Cardiac muscle cell (in vitro differentiated cells and primary cell): ENCODE measurements at places on chromosomes 2 and 18. TPM values are rescaled to one million over a fixed set of nuclear protein-coding genes. Genes with fewer than 3 reads are reported as not detected.

Gene MYO5B
- total RNA-seq: 6.4 and 16.7 TPM in 2 replicates

Gene EPHA4
- 58.0 and 70.2 TPM in 2 replicates for total RNA-seq

Gene ONECUT2
- 0.03 and 0.04 TPM in 2 replicates for total RNA-seq

DNA sequence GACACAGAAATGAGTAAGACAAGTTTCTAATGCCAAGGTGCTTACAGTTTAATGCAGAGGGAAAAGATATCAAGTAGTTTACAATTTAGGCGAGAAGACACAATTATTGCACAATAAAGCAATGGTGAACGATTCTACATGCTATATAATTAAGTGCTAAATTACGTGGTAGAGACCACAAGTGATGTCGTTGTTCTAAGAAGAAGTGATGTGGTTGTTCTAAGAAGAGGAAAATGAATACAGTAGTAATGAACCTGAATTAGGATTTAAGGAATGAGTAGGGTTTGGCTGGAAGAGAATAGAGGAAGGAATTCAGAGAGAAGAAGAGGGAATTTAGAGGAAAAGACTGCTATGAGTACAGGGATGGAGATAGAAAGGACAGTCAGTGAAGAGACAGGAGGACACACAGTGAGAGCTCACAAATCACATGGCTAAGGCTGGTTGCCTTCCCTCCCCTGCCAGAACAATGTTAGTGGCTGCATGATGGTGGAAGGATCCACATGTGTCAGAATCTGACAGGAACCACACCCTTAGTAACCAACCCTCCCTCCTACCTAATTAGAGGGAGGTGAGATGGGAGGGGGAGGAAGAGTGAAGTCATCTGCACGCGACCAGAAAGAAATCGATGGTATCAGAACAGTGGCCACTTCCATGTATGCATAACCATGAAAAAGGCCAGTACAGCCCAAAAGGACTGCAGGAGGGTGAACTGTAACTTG, 44.7 kb downstream of the M1AP start:
- peaks cover 45% of the 10 kb centered on the region for H3K27me3 ChIP-seq
- H3K27ac ChIP-seq: no peak overlapping the region
- H3K36me3 ChIP-seq: no peaks in the 10 kb centered on the region
- DNase-seq: no peak
- no peak overlapping the region for H3K4me3 ChIP-seq
- no peaks in the 10 kb centered on the region for H3K4me1 ChIP-seq

DNA sequence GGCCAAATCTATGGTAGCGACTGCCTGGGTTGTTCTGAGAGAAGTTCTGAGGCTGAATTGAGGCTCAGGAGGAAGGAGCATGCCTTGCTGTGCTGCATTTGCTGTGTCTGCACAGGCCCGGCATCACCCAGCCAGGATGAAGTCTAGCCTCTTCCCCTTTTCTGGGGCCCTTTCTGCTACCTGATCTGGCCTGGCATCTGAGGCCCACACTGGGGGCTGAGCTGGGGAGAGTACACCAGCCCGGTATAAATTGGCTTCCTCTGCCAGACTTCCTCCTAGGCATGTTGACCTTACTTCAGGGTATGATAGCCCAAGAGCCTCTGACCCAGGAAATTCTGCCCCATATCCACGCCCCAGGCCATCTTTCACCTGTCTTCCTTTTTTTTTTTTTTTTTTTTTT, 30.0 kb downstream of the MRPL35 start:
- H3K27ac ChIP-seq: no peak overlapping the region
- no peak overlapping the region for H3K4me3 ChIP-seq
- no peaks in the 10 kb centered on the region for H3K36me3 ChIP-seq

GRCh38 chr18:65206551-65207260, 544.1 kb upstream of the CDH7 start:
- H3K36me3 ChIP-seq: no peaks in the 10 kb centered on the region
- peak; percentile 46 for DNase-seq
- no peaks in the 10 kb centered on the region for H3K27me3 ChIP-seq
- H3K4me3 ChIP-seq: no peak overlapping the region

GRCh38 chr2:5926871-5927512, 234.8 kb downstream of the SOX11 start:
- H3K4me3 ChIP-seq: no peak overlapping the region
- no peaks in the 10 kb centered on the region for H3K4me1 ChIP-seq

- H3K4me1 ChIP-seq: no peaks in the 10 kb centered on the region
- H3K4me3 ChIP-seq: no peak overlapping the region
- DNase-seq: no peak
- H3K27me3 ChIP-seq: no peaks in the 10 kb centered on the region
- no peak overlapping the region for H3K27ac ChIP-seq
Measured at GRCh38 chr18:8722946-8723820, 17.8 kb downstream of the MTCL1 start.

- no peak overlapping the region for H3K4me3 ChIP-seq
- no peak for DNase-seq
Measured at GRCh38 chr18:8673256-8674209, 31.8 kb upstream of the MTCL1 start.

- H3K4me1 ChIP-seq: peaks cover 7% of the 10 kb centered on the region
- H3K27ac ChIP-seq: no peak overlapping the region
- no peaks in the 10 kb centered on the region for H3K27me3 ChIP-seq
- no peak for DNase-seq
Measured at GRCh38 chr2:154537024-154537423, 161.5 kb upstream of the KCNJ3 start.

GRCh38 chr2:54630858-54631497, 92.5 kb upstream of the EML6 start:
- peaks cover 78% of the 10 kb centered on the region for H3K36me3 ChIP-seq

DNA sequence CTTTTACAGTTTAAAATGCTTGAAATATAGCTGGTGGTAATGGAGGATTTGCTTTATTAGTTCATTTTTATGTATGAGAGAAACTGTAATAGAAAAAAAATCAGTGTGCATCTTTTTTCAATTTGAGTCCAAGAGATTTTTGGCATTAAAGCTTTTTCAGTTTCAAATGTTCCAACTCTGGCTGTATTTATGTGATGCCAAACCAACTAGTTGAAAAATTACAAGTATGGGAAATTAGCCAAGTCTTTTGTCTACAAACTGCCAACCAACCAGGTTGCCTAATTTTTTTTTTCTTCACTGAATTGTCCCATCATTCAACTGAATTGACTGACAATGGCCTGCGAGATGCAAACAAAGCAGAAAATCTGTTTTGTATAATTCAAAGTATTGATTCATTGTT, 95.7 kb downstream of the ICOS start:
- H3K27ac ChIP-seq: no peak overlapping the region
- no peaks in the 10 kb centered on the region for H3K36me3 ChIP-seq
- DNase-seq: no peak
- no peaks in the 10 kb centered on the region for H3K4me1 ChIP-seq

Gene HRH4
- 0.14 and 0.15 TPM in 2 replicates for total RNA-seq

Gene ATP5MC3
- total RNA-seq: 300 and 457 TPM in 2 replicates

Gene PLEKHB2
- total RNA-seq: 36.6 and 49.0 TPM in 2 replicates

- DNase-seq: peak; percentile 94
- no peak overlapping the region for H3K4me3 ChIP-seq
- no peak overlapping the region for H3K27ac ChIP-seq
- no peaks in the 10 kb centered on the region for H3K27me3 ChIP-seq
Measured at GRCh38 chr2:218733171-218734021, 22.8 kb downstream of the TTLL4 start.

Gene FZD7
- 21.4 and 21.8 TPM in 2 replicates for total RNA-seq

GRCh38 chr2:105557021-105557920, 158.4 kb upstream of the FHL2 start:
- H3K36me3 ChIP-seq: no peaks in the 10 kb centered on the region
- peak; percentile 45 for DNase-seq
- no peaks in the 10 kb centered on the region for H3K4me1 ChIP-seq

DNA sequence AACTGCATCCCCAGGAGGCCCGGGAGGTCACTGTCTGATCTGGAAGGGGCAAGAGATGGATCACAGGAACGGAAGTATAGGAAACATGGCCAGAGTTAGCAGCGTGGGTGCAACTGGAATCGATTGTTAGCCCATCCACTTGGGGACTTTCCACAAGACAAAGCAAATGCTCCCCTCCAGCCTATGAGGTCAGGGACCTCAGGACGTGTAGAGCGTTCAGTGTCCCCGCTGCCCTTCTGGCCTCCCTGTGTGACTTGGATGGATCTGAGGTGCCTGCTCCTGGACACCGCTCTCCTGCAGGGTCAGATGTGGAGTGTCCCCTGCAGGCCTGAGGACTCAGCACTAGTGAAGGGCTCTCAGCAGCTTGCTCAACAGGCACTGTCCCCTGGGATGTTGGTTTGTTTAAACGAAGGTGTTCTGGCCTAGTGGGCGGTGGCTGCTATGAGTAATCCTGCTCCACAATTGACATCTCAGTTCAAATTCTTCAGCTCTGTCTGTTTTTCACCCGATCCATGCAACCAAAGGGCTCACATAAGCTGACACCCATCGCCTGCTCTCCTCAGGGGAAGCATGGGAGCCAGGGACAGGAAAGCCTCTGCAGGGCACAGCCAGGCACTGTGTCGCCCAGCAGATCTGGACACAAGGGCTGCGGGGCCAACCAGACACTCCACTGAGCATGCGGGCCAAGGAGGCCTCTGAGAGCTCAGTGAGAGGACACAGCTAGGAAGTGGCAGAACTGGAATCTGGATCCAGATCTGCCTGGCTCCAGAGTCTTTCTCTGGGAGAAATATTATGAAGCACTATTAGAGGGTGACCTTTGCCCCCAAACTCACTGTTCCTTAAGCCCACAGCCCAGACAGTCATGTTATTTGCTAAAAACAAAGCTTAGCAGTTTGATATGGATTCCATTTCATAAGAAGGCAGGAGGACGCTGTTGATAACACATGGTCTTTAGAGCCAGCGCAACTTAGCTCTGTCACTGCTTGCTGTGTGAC, 78.5 kb downstream of the RHOB start:
- H3K27me3 ChIP-seq: no peaks in the 10 kb centered on the region
- H3K27ac ChIP-seq: no peak overlapping the region
- H3K36me3 ChIP-seq: no peaks in the 10 kb centered on the region
- no peaks in the 10 kb centered on the region for H3K4me1 ChIP-seq
